Ascending aorta (tissue), 2 donors: ENCODE measurements at places on chromosomes 7 and 10. TPM values are rescaled to one million over a fixed set of nuclear protein-coding genes. Genes with fewer than 3 reads are reported as not detected.

Gene BTBD16
- total RNA-seq, result not detected

DNA sequence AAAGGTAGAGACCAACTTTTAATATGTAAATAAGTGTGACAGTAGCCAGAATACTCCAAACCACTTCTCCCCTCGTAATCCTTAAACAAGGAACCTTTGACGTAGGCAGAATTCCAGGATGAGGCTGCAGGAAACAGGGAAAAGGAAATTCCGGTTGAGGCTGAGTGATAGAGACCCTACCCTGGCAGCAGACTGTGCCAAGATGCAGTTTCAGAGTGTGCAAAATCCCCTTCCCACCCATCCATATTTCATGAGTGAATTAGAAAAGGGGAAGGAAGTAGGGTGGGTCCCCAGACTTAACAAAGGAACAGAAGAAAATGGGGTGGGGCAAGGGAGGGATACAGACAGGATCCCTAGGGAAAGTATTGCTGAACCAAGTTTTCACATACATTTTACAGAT is 143.0 kb downstream of the RAPGEF5 start:
- DNase-seq, result no peak

Gene AKR1C1
- total RNA-seq, result 18.4 TPM

DNA sequence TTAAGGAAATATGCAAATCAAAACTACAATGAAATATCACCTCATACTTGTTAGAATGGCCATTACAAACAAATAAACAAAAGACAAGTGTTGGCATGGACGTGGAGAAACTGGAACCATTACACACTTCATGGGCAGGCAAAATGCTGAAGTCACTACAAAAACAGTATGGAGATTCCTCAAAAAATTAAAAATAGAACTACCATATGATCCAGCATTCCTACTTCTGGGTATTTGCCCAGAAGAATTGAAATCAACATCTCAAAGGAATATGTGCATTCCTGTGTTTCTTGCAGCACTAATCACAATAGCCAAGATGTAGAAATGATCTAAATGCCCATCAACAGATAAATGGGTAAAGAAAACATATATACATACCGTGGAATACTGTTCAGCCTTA is 83.6 kb downstream of the NRCAM start:
- no peak for DNase-seq

DNA sequence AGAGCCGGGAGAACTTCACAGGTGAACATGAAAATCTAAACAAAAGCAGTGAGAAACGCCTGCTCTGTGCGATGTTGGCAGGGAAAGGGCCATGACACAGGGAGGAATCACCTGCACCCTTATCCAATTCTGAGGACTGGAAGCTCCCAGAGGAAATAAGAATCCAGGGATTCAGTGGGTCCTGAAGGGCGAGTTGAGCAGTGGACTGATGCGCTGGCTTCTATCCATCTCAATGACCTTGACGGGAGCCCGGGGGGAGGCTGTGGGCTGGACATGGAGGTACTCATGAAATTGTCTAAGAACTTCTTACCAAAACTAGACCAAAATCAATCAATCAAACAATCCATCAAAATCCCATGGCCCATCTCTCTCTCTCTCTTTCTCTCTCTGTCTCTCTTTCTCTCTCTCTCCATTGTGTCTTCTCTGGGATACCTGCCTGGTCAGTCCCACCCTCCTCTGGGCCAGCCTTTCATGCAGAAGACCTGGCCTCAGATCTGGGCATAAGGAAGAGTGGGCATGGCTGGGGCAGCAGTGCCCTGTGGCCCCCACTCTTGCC is 7.2 kb downstream of the CPXM2 start:
- DNase-seq, result no peak

GRCh38 chr10:124324451-124324850 is 94.3 kb downstream of the OAT start:
- peak; percentile 24 for DNase-seq

DNA sequence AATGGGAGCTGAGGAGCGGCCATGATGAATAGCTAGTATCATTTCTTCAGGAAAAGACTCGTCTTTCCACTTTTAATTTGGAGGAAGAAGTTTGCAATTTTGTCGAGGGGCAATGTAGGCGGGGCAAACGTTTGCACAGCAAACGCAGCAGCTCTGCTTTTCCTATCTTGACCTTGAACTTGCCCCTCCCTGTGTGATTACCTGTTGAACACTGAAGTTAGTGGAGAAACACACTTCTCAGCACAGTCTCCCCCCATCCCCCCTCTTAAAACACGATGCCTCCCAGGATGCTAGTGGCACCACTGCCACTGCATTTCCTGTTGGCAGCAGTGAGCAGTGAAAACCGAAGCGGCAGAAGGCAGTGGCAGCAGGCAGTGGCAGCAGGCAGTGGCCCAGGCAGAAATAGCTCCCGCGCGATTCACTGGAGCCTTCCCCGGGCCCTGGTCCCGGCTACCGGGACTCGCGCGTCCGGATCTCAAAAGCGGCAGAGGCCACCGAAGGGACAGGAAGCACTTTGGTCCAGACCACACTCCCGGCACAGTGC is at the start of gene EPDR1:
Gene EPDR1, plus strand, starts transcription at position 336 of the 544 bp plus-strand sequence. CDS start 300 bp downstream, outside the sequence.
- no peak for DNase-seq

DNA sequence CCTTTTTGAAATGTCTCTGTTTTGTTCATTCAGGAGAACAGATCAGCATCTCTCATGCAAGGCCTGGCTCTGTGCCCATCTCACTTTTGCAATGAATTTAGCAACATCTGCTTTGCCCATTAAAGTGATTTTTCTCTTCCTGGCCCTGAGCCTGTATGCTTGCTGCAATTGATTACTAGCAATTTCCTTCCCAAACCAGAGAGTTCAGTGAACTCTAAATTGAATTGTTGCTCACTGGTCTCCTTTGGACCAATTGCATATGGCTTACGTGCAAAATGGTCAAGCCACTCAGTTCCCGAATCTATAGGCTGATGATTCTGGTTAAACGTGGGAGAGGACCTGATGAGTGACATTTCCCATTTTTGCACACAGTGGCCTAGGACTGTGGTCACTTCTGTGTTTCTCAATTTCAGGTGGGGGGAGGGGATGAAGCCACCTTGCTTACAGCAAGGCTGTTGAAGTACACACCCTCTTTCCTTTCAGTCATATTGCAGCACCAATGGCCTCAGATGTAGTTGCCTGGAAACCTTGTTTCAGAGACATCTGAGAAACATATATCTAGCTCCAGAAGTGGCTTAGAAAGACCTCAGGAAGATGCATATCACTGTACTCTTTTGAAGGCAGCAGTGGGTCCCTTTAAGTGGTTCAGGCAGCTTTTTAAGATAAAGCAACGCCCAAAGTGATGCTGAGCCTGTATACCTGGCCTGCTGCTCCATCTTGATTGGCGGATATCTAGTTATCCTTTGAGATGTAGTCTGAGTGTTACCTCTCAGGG is 201.4 kb downstream of the PTEN start:
- no peak for DNase-seq

DNA sequence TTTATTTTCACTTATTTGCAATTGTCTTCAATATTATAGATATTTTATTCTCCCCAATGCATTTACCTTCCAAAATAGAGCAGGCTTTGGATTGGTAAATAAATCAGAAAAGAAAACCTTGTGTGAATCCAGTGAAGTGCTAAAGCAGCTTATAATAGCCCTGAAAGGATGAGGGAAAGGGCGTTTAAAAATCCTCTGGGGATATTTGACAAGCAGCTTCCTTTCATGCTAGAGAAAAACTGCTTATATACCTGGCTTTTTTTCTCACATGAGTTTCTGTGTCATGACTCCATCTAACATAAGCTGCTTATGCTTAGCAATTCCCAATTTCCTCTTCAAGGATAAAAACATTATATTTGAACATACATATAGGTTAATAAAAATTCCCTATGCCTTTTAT is 221.6 kb upstream of the SEMA3E start:
- DNase-seq, result no peak

Gene NPC1L1
- not detected for total RNA-seq

DNA sequence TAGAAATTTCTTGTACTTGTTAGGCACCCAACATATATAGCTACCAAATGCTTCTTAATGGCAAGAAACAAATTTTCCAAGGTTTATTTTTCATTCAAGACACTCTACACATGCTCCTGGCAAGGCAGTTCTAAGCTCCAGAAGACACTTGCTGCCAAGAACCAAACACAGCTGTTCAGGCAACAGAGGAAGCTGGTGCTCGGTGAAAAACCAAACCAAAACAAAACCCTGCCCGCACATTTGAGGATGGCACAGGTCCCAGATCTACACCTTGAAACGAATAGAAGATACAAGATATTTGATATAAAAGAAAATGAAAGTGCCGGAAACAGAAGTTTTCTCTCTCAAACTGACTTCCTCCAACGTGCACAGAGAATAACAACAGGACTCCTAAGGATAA is 4.9 kb upstream of the DNTT start:
- no peak for DNase-seq
